ENCODE measurements at places on chromosomes 1 and 21.

- no peak for DNase-seq
Observed at GRCh38 chr1:6419397-6419803, 319 bp downstream of the HES2 start.

DNA sequence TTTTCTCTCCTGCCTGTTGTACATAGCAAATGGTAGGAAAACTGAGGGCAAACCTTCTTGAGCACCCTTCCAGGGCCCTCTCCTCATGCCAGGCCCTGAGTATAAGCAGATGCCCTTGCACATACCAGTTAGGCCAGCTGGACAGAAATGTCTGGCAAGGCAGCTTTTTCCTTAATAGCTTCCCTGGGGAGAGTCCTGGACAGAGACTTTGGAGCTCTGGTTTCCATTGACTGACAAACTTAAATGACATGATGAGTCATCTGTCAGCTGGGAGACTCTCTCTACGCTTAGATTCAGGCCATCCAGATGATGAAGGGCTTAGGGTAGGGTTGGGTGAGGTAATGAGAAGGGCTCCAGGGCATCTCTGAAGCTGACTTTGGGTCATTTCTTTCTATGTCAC lies 317.5 kb downstream of the ASTN1 start:
- DNase-seq: no peak

DNA sequence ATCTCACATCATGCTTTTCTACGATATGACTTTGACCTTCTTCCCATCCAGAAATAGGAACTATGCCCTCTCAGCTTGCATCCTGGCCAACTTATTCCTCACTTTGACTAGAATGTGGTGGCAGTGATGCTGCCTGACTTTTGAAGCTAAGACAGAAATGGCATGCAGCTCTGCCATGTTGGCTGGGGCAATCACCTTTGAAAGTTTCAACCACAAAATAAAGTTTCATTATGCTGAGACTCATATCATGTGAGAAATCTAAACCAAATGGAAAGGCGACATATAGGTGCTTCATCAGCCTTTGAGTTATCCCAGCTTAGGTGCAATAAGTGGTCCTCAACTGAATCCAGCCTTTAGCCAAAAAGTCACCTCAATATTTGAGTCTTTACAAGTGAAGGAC lies 370.0 kb upstream of the CHRM3 start:
- no peak for DNase-seq

DNA sequence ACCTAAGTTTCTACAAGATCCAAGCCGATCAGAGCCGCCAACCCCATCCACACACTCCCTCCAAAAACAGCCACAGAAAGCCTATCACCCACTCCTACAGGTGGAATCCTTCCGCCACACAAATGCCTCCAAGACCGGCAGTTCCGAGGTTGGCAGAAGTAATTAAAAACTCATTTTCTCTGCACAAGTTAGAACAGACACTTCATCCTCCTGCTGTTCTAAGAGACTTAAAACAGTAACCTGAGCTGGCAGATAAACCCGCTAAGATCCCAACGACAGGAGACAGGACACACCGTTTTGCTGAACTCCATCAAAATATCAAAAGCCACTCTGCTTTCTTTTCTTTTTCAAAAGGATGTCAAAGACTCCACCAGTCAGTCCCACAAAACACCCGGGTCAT lies 2.8 kb downstream of the SSBP3 start:
- DNase-seq: no peak

DNA sequence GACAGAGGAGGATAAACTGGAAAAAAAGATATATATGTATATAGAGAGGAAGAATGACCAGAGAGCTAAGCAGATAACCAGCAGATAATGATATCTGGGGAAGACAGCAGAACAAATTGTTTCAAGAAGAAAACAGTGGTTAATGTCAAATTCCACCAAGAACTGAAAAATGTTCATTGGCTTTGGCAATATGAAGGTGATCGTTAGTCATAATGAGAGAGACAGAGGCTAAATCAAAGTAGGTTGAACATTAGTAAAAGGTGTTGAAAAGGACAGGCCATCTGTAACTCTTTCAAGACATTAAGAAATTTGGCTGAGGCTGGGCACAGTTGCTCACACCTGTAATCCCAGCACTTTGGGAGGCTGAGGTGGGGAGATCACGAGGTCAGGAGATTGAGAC lies 25.3 kb upstream of the CR2 start:
- no peak for DNase-seq

- peak; percentile 58 for DNase-seq
Observed at GRCh38 chr1:14599800-14600199, 1.3 kb downstream of the KAZN start.

DNA sequence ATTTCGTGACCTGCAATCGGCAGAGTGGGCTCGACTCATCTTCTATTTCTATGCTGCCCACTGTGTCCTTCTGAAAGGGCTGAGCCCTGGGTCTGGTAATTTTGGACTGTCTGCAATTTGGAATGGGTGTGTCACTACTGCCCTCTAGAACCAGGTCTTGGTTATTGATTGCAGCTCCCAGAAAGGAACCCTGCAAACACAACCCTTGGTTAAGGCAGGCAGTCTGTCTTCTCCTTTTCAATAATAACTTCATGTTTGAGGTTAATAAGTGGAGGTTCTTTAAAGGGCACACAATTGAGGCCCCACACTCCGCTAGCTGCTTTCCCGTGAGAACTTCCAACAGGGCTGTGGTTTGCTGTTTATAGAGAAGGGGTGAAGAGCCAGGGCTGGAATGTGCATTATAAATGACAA lies 79.9 kb upstream of the LYST start:
- no peak for DNase-seq

All from inflammatory macrophage treated with lipopolysaccharide for 4 hours (primary cell).